ENCODE measurements at places on chromosomes 7 and 10. TPM values are rescaled to one million over a fixed set of nuclear protein-coding genes. Genes with fewer than 3 reads are reported as not detected.

GRCh38 chr7:130189343-130189742 lies 15.9 kb downstream of the TMEM209 start:
- no peak for DNase-seq

- no peak for DNase-seq
Measured at GRCh38 chr7:157857578-157858075, 520.8 kb downstream of the DNAJB6 start.

- DNase-seq = no peak
Measured at GRCh38 chr10:131638049-131638879, 262.5 kb upstream of the PPP2R2D start.

DNA sequence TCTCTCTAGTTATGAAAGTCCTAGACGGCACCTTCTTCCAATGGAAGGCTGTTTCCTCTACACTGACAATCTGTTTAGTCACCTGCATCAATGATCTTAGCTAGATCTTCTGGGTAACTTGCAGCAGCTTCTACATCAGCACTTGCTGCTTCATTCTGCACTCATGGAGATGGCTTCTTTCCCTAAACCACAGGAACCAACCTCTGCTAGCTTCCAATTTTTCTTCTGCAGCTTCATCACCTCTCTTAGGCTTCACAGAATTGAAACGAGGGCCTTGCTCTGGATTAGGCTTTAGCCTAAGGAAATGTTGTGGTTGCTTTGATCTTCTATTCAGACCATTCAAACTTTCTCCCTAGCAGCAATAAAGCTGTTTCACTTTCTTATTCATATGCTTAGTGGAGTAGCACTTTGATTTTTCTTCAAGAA lies 24.6 kb downstream of the NAMPT start:
- DNase-seq = no peak

- no peak for DNase-seq
Measured at GRCh38 chr10:124092860-124093773, at the start of gene CHST15. Gene CHST15 (minus strand): TSS chr10:124093598. CDS start chr10:124046212, 47,386 bp downstream.

DNA sequence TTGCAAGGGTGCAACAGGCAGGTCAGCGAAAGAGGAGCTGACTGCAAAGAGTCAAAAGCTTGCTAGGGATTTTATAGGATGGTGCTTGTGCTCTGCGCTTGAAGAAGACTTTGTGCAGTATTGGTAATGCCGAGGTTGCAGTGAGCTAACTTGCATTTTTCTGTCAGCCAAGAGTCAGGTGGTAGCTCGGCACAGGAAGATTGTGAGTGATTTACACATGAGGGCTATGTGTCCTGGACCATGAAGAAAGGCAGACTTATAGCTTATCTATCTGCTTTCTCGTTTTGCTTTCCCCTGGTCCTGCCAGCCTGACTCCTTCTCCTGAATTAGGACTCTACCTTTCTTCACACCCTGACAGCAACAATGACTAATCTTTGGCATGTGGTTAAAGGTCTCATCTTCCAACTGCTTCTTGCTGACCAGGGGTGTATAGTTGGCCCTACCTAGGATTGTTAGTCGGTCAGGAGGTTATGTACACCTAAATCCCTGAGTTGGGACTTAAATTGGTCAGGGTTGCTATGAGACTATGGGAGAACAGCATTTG lies 4.1 kb upstream of the SYPL1 start:
- no peak for DNase-seq

DNA sequence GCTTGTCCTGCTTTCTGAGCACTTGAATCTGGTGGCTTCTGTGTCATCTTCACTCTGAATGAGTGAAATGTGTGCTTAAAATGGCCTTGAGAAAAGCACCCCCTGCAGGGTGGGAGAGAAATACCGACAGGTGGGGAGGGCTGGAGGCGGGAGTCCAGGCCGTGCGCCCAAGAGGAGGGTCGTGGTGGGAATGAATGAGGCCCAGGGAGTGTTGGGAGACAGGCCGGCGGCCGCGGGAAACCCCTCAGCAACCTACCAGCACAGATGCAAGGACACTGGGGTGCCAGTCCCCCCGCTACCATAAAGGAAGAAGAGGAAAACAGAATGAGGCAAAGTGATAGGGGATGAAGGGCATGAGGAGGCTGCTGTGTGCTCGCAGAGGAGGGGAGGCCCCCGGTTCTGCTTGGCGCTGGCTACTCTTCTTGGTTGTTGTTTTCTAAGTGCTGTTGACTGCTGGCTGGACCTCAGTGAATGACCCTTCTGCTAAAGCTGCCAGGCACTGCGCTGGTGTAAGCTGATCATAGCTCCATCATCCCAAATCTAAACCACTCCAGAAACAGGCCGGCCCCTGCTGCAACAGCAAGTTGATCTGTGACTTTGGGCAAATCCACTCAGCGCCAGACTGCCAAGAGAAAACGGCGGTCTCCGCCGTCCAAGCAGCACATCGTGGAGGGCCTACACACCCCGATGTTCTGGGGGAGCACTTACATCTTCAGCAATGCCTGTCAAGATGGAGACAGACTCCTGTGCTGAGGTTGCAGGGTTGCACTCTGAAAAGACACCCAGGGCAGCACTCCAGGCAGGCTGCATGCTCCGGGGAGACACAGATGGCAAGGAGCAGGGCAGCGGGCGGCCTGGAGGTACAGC lies 378.5 kb downstream of the DNAJB6 start:
- no peak for DNase-seq

DNA sequence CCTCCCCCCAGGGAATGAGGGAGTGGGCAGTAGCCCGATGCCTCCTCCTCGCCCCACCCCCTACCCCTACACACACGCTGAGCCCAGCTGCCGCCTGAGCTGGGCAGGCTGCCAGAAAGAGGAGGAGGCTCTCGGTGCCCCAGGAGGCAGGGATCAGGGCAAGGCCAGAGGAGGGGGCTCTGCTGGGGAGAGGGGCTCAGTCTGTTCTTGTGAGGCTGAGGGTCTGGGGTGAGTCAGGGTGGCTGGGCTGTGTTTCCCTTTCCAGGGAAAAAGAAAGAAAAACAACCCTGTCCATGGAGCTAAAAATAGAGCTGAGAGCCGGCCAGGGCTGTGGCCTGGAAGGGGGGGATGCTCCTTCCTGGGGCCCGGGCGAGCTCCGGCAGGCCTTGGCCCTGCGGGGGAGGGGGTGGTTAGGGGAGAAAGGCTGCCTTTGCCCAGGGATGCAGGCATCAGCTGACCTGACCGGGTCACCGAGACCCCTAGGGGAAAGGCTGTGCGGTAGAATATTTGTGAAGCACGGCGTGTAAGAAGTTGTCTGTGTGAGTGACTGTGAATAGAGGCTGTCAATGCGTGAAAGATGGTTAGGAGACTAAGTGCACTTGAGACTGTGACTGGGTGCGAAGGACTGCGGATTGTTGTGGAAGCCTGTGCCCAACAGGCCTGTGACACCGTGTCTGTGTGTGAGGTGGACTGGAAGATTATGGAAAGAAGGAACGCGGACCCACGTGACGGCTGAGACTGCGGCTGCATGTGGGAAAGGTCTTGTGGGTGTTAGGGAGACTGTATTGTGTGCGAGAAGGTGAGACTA lies 1.2 kb upstream of the LZTS2 start:
- DNase-seq = peak; percentile 86

- DNase-seq = no peak
Measured at GRCh38 chr7:4162884-4163564, 519.1 kb upstream of the FOXK1 start.

DNA sequence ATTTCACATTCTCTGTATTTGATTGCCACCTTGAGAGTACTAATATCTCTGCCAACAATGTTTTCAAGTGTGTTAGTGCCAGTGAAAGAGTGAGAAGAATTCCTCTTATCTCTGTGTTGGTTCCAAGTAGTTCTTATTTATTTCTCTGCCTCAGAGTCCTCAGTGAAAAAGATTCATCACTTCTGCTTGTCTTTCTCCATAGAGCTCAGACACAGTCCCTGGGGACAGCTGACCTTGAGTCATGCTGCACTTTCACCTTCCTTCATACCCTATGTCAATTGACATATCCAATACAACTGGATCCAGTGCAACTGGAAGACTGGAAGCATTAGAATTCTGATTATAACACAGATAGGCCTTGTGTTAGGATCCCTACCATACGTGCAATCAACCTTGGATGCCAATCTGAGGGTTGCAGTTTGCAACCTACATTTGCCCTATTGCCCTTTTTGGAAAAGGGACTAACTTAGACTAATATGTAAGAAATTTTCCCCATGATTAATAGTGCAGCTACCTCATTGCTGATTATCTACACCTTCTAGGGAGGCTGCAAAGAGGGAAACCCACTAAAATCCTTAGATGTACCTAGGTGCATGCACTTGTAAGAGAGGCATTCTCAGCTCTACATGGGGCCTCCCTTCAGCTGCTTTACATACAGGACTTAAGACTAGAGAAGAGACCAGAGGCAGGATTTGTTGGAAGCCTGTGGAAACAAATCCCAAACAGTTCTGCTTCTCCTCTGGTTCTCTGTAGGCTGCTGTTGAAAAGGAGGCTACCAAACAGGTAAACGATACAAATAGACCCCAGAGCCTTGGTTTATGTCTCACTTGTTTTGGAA lies 8.4 kb downstream of the IFIT2 start:
- DNase-seq = no peak

GRCh38 chr7:44724276-44724675 lies 24.4 kb upstream of the ZMIZ2 start:
- no peak for DNase-seq

DNA sequence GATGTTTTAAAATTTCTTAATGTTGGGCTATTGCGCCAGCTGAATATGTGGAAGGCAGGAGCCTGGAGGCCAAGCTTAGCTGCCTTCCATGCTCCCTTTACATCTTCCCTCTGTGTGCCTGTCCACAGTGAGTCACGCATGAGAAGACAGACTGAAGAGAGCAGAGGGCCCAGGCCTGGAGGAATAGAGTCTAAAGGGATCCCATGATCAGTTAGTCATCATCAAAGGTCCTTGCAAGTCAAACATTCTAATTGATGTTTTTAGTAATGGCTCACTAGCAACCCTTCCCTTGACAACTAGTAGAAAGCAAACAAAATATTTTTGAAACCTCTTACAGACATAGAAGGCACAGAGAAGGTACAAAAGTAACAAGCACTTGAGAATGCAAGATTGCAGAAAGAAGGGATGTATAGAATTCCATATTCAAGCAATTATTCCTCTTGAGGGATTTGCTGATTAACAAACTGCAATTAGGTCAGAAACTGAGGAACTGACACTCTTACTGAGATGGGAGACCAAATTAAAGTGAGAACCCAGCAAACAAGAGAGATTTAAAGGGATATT lies 30.7 kb upstream of the APBB1IP start:
- no peak for DNase-seq

GRCh38 chr10:125148528-125148927 lies 11.8 kb downstream of the CTBP2 start:
- DNase-seq = no peak

DNA sequence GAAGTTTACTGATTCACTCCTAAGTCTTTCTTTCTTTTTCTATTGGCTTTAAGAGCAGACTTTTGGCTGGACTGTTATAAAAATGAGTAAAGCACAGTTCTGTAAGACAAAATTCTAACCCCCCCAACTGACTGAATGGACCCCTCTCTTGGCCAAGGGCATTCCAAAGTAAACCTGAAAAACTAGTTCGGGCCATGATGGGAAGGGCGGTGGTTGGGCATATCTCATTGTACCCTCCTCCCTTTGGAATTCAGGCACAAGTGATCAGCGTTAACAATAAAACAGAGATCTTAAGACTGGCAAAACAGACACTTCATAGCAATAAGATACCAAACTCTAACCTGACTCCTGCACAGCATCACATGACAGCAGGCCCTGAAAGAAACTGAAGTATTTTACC lies 6.1 kb upstream of the KIF20B start:
- DNase-seq = no peak

DNA sequence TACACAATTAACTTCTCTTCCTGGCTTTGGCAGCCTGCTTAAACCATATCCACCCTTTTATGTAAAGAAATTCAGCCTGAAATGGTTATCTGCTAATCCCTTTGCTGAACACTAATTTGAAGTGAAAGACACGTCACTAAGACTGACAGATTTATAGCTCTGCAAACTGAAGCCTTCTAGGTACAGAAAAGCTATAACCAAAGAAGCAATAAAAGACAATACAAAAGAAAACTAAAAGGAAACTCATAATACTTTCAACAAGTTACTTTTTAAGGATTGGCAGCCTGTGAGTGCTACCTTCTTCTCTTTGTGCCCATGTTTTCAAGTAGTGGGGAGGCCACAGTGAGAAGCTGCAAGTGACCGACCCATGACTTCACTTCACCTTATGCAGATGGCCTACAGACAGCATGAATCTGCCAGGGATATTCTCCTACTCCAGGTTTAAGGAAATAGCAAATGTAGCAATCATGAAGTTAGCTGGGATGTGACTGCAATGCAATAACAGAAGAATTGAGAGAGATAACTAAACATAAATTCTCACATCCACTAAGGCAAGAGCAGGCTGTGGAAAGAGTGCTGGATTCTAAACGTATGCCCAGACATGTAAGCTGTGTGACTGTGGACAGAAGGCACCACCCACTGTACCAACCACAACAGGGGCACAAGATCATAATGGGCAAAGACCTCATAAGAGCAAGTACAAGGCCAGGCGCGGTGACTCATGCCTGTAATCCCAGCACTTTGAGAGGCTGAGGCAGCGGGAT lies 10.7 kb upstream of the SPOCK2 start:
- no peak for DNase-seq

DNA sequence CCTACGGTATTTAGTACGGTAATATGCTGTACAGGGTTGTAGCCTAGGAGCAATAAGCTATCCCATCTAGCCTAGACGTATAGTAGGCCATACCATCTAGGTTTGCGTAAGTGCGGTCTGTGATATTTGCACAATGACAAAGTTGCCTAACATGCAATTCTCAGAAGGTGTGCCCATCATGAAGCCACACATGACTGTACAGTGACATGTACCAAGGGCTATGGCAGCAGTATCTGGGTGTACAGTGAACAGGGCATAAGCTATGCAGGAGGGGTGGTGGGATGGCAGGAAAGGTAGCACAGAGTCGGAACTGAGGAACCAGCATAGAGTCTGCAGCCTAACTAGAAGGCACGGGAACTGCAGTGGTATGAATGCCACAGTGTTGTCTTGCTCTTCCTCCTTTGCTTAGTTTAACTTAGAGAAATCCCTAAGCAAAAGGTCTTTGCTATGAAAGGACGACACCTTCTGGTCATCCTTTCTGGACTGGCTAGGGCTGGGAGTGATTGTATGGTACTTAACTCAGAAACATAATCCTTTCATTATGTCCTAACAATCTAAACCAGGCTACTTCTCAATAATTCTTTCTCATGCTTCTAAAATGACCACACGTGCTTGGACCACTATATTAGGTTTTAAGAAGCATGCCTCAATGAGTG lies 93.5 kb downstream of the DYNC1I1 start:
- no peak for DNase-seq

- DNase-seq = no peak
Measured at GRCh38 chr7:75652788-75653187, 86.0 kb downstream of the HIP1 start.

DNA sequence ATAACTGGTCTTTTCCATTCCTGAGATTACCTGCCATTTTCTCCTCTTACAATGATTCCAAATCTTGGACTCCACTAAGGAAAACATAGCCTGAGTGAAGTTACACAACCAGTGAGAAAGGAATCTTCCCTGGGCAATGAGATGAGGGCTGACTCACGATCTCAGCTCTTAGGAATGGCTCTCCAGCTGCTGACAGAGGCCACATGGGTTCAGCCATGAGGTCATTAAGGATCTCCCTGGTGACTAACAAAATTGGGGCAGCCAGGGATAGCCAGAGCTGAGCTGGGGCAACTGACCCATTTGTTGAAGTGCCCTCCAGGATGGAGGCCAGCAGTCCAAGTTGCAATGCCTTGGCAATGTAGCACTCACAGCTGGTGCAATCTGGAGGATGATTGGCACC lies 78.7 kb upstream of the MKLN1 start:
- no peak for DNase-seq

ATG9B gene
- 0.34 TPM for total RNA-seq

TBX20 gene
- total RNA-seq = not detected

SPDYE16 gene
- not detected for total RNA-seq

CUTC gene
- total RNA-seq = 17.0 TPM

CDK14 gene
- not detected for total RNA-seq

UNCX gene
- total RNA-seq = 0.10 TPM

OR9A2 gene
- not detected for total RNA-seq

UTF1 gene
- total RNA-seq = not detected

Measured in G401 (cell line).